Ureter (tissue), 1 donor: ENCODE measurements at places on chromosomes 2 and 18.

GRCh38 chr2:187404431-187405110, 43.5 kb downstream of the CALCRL start:
- DNase-seq: no peak

- DNase-seq: no peak
Measured at GRCh38 chr2:11758187-11758586, 11.8 kb downstream of the LPIN1 start.

DNA sequence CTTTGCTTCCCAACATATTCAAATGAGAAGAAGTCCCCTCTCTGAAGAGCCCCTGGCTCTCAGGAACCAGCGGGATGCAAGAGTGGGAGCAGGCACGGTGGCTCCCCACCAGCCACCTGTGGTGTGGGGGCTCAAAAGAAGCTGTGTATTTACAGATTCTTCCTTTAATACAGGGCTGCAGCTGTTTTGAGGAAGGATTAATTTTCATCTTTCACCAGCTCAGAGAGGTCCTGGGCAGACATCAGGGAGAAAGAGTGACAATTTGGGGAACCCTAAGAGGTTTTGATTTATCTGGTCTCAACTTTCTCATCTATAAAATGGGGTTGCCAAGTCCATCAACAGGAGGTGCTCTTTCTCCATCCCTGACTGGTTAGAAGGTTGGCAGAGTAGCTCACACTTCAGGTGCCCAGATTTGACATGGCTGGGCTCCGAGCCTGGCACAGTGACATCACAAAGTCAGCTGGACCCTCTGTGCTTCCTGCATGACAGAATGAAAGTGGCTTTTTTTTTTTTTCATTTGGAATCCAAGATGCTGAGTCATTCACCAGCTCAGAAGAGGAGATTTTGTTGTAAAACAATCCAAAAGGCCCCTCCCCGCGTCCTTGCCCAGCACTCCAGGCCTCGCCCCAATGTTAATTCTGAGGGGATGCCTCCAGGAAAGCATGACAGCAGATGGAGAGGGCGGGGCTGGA, 15.5 kb upstream of the SIX2 start:
- no peak for DNase-seq

GRCh38 chr18:54440292-54440691, 82.6 kb downstream of the C18orf54 start:
- no peak for DNase-seq

- DNase-seq: no peak
Measured at GRCh38 chr2:25253153-25253626, 84.8 kb upstream of the POMC start.

- no peak for DNase-seq
Measured at GRCh38 chr2:216915557-216916150, 55.8 kb upstream of the TNP1 start.

DNA sequence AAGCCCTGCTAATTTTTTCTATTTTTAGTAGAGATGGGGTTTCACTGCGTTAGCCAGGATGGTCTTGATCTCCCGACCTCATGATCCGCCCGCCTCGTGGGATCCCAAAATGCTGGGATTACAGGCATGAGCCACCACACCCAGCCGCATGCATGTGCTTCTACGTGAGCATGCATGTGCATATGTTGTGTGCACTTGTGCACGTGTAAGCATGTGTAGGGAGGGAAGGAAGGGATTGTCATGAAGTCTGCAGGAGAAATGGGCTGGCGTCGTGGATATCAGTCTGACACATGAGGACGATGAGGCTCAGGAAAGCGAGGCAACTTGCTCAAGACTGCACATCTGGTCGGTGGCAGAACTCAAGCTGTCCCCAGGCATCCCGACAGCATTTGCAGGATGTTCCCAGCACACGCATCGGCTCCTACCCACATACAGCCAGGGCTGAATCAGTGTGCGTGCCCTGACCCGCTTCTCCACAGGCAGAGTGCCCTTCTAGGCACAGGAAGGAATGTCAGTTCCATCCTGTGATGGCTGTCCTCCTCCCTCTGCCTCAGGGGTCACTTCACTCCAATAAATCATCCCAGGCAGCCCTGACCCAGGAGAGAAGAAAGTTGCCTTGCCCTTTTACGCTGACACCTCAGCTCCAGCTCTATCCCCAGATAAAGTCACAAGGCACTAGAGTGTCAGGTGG, 49.9 kb upstream of the SLC14A2 start:
- DNase-seq: no peak

DNA sequence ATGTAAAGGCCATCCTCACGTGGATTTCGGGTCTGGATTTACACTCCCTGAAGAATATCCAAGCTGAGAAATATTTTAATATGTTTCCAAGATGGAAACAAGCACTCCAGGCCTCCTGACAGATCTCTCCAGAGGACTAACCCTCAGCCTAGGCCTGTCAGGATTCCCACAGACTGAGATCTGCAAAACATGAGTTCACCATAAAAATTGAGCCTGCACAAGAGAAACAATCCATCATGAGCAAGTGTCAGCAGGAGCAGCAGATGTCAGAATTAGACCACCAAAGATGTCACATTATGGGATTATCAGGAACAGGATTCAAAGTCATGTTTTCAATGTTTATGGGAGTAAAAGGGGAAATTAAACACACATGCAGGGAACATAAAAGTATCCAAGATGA, 191.3 kb downstream of the TFCP2L1 start:
- DNase-seq: no peak

DNA sequence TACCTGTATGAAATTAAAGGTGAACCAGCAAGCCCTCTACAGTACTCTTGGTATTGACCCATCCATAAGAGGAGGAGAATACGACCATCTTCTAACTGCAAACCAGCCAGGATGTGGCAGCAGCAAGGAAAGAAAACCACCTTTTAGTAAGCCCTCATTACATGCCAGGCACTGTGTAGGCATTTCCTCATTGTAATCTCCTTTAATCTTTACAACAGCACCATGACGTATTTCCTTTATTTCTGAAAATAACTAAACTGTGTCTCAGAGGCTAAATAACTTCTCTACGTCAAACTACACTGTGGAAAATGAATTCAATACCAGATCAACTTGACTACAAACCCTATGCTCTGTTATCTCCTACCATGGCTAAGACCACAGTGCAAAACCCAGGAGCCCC, 18.2 kb downstream of the WDR35 start:
- no peak for DNase-seq

DNA sequence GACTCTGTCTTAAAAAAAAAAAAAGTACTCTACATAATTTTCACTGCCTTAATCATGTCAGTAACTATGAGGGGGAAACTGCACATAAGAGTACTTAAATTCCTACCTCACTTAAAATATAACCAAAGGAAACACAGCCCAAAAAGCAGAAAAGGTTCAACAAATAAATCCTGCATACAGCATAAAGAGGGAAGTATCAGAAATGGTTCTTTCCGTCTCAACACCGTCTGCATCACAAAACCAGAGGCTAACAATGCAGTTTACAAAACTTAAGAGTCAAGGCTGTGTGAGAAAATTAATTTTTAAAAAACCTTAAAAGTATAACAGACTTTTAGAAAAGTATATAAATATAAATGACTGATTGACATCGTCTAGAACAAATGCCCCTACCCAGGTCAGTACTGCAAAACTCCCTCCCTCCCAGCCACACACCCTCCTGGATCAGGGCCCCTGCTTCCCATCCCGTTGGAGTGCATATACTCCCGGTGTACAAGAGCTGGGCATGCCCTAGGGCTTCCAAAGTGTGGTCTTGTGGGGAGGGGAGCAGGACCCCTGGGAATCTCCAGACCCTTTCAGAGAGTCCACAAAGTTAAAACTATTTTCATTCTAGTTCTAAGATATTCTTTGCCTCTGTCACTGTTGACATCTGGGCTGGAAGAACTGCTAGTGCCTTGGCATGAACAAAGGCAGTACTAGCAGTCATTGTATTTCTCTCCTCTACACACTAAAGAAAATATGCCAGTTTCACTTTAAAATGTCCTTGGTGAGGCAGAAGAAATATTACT, 67.0 kb upstream of the SERTAD2 start:
- DNase-seq: no peak

DNA sequence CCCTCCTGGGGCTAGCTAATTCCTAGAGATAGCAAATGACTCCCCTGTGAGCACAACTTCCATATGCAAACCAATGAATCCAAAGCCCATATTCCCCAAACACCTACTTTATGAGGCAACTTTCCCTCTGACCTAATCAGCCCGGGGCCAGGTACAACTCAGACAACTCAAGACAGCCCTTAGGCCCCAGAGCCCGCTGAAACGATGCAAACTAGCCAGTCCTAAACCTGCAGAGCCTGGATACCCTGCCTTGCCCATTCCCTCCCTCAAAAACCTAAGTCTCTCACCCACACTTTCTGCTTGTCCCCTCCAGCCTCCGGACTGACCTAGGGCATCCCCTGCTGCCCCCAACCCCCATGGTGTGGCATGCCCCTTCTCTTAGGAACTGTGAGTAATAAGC, 142.8 kb downstream of the ACTR3 start:
- DNase-seq: no peak

- DNase-seq: no peak
Measured at GRCh38 chr18:43671431-43671830, 394.1 kb upstream of the SYT4 start.

- no peak for DNase-seq
Measured at GRCh38 chr18:79368681-79369080, 27.0 kb upstream of the NFATC1 start.

DNA sequence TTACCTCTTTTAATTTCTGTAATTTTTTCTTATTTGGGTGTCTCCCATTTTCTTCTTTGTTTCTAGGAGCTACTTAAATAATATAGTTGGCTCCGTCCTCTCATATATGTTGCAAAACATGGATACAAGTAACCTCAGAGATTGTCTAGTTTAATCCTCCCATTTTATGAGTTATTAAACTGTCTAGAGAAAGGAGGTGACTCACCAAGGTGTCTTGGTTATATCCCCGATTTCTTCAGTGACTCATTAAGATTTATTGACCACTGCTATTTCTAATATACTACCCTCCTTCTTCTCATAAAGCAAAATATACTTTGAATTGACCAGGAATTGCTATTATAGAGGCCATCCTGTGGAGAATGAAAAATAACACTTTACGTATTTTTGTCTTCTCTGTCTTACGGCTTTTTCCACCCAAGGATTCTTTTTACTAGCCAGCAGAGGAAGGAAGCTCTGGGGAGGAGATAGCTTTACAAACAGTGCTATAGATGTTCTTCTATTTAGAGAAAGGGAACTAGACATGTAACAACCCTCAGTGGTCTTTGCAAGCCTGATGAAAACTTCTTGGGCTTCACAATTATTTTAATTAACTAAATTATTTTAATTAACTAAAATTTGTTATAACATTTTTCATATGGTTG, 300.4 kb upstream of the TNP1 start:
- DNase-seq: no peak

GRCh38 chr2:31996571-31997150, 14.1 kb downstream of the MEMO1 start:
- no peak for DNase-seq

DNA sequence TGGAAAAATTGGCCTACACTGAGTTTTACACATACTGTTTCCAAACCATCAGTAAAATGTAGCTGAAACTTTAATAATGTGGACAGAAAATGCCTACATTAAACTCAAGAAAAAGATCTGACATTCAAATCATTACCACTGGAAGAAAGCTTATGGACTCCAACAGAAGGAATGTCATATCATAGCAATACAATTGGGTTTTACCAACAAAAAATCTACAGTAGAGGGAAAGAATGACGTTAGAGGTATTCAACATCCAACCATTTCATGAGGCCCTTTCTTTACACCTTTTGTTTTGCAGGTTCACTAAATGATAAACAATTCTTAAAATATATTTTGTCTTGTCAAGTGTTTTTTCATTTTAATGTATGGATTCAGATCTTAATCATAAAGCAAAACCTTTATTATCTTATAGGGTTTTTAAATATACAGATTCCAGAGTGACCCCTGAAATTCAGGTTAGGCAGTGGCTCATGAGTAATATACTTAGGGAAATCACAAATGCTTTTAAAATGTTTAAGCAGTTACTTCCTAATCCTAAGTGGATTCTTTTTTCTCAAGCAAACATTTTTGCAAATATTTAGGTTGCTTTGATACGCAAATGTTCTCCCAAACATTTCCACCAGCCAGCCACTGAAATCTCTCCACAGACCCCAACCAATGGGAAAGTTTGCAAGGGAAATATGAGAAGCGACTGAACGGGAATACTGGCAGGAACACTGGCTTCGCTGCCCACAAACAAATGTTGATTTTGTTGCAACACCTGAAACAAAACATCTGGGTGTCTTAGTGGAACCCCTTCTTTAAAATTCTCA, 168.7 kb downstream of the TCF4 start:
- no peak for DNase-seq

DNA sequence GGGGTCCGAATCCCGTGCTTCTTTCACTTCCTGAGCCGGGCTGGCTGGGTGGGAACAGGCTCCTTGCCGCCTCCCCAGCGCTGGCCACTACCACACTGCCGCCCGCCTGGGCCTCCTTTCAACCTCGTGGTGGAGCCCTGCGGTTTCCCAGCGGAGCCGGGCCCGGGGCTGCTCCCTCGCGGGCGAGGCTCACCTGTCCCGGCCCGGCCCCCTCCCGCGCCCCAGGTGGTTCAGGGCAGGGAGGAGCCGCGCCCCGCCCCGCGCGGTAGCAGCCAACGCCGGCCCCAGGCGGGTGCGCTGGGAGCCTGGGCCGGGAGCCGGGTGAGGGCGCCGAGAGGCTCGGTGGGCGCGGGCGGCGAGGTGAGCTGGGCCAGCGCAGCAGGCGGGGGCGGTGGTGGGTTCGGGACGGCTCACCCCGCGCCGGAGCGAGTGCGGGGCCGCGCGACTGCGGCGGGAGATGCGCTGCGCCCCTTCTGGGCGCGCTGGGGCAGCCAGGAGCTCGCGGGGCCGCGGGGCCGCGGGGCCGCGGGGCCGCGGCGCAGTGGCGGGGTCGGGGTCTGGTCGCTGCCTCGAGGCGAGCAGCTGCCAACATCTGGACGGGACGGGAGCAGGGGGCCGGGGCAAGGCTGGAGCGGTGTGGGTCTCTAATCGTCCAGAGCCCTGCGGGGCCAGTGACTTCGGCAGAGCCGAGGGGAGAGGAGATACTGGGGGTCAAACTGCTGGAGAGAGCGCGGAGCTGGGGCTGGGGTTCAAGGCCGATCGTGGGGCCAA, at the start of gene LYPD6B:
LYPD6B (plus strand) TSS at position 258 of the 771 bp plus-strand sequence. CDS start 92,250 bp downstream, outside the sequence.
- peak; percentile 74 for DNase-seq

GRCh38 chr18:48279312-48279711, 129.9 kb downstream of the ZBTB7C start:
- DNase-seq: no peak

- no peak for DNase-seq
Measured at GRCh38 chr18:3481696-3482210, 31.8 kb downstream of the TGIF1 start.

- no peak for DNase-seq
Measured at GRCh38 chr18:29811519-29811918, 1231.0 kb downstream of the DSC3 start.

DNA sequence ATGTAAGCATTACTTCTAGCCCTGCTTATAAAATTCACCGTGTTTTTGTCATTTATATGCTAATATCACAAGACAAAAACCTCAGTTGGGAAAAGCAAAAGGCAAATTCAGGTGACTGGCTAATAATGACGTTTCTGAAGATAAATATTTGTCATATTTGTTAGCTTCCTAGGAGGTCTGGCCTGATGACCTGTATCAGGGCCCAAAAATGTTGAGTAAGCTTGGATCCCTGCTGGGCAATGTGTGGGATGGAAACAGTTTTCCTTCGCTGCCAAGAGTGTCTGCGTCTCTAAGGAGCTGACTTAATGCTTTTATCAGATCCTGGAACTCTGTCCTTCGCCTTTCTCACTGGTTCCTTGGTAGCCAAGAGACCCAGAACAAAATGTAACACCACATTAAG, 230.1 kb upstream of the PXDN start:
- peak; percentile 25 for DNase-seq
